ENCODE measurements at places on chromosomes 7 and 10.

- DNase-seq, result no peak
These were observed 98.5 kb upstream of the RAB11FIP2 start for GRCh38 chr10:118145256-118145655.

GRCh38 chr10:30816159-30816819 lies 186.7 kb upstream of the LYZL2 start:
- DNase-seq, result no peak

- DNase-seq, result no peak
These were observed 118.5 kb downstream of the GLRX3 start for GRCh38 chr10:130254662-130255061.

DNA sequence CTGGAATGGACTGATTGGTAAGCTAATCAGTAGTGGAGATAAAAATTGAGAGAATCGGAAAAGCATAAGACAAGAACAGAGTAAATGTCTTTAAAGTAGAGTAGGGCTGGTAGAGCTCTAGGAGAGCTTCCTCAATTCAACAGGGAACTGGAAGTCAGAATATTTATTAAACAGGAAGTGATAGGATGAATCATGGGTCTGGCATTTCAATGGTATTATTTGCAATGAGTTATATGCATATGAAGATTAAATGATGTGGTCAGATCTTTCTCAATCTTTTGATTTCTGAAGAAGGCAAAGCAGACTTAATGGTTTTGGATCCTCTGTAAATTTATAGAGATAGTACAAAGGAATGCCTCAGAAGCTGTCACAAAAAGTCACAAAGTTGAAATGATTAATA lies 349.0 kb downstream of the HPSE2 start:
- peak; percentile 43 for DNase-seq

GRCh38 chr7:87021285-87021684 lies 38.2 kb downstream of the ELAPOR2 start:
- DNase-seq, result peak; percentile 32

GRCh38 chr7:123865517-123866117 lies 20.6 kb downstream of the HYAL4 start:
- DNase-seq, result peak; percentile 78

- no peak for DNase-seq
These were observed 48.2 kb downstream of the DNAJC12 start for GRCh38 chr10:67789769-67790168.

GRCh38 chr7:29484280-29484679 lies 79.4 kb upstream of the PRR15 start:
- no peak for DNase-seq

GRCh38 chr10:4498711-4499251 lies 327.2 kb upstream of the AKR1E2 start:
- DNase-seq, result peak; percentile 45

- peak; percentile 58 for DNase-seq
These were observed 89.4 kb downstream of the LRRTM3 start for GRCh38 chr10:67015225-67015624.

DNA sequence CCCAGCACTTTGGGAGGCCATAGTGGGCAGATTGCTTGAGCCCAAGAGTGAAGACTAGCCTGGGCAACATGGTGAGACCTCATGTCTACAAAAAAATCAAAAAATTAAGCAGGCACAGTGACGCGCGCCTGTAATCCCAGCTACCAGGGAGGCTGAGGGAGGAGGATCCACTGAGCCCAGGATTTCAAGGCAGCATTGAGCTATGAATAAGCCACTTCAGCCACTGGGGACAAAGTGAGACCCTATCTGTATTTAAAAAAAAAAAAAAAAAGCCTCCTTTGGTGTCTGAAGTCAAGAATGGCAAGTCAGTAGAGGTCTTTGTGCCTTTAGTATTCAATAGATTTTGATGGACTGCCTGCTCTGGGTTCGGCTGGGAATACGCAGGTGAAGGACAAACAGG lies 85.7 kb downstream of the RALA start:
- DNase-seq, result no peak

DNA sequence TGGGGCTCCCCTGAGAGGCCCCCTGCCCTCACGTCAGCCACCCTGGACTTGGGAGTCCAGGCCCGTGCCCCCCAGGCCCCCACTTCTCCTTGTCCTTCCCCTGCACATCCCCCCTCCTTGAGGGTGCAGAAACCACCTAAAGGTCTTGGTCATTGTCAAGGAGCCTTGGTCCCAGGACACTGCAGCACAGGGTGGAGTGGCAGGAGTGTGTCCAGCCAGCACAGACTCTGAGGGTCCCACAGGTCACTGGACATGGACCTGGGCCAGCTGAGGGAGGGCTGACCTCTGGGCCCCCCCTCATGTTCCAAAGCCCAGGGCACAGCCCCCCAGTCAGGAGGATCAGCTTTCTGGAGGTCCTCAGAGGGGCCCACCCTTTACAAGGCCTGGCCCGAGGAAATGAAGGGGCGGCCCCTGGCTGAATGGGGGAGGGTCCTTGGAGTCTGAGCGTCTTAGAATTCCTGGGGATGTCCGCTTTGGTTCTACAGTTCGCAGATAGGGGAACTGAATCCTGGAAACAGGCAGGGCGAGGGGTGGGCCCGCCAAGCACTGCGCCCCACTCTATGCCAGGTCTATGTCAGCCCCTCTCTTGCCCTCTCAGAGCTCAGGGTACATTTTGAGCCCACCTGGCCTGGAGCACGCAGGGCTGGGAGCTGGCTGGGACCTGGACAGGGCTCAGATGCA lies 54.0 kb downstream of the PWWP2B start:
- DNase-seq, result no peak

GRCh38 chr7:156117542-156118247 lies 305.4 kb upstream of the SHH start:
- DNase-seq, result no peak

DNA sequence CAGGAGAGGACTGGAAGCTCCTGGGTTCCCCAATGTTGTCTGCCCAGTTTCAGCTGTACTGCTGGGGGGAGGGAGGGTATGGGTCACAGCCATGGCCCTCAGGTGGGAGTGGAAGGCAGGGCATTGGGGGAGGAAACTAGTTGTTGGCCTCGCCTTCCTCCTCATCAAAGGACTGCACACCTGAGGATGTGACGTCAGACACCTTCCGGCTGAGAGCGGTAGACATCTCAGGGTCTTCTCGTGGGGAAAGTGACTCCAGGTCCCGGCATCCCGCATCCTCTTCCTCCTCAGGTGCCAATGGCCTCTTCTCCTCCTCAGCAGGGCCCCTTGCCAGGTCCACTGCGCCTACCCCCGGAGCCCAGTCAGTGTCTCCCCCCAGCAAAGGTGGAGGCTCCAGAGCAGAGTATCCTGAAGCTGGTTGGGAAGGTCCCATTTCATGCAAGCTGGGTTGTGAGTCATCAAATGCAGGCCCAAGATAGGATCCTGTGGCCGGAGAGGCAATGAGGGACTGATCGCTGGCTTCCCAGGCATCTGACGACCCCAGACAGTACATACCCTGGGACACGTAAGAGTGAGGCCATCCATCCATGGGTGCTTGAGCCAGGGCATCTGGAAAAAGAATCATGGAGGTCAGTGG lies 6.0 kb downstream of the FAM131B start:
- no peak for DNase-seq

- DNase-seq, result peak; percentile 35
These were observed 64.8 kb downstream of the PWWP2B start for GRCh38 chr10:132461683-132462231.

GRCh38 chr10:69248117-69248730 lies 28.1 kb downstream of the HKDC1 start:
- no peak for DNase-seq

DNA sequence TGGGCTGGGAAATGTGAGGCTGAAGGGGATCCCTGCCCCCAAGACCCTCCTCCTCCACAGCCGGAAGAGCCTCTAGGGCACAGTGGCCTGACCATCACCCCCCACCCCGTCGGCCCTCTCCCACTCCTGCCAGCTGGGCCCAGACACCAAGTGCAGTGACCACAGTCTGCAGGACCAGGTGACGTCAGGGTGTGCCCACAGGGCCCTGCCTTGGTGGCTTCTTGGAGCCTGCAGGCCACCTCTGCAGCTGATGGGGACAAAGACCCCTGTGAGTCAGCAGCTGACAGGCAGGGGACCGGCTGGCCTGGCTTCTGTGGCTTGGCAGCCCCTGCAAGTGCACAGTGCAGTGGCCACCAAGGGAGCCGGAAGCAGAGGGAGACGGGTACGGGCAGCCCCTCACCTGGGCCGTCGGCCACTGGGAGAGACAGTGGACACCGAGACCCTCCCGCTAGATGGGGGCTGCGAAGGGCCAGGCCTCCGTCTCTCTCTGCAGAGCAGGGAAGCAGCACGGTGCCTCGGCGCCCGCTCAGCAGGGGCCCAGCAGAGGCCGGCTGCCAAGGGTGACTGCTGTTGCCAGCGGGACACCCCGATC lies 274.6 kb downstream of the ELFN1 start:
- DNase-seq, result no peak

- DNase-seq, result peak; percentile 35
These were observed 655 bp downstream of the PTPRE start for GRCh38 chr10:127907411-127908105.

GRCh38 chr7:36391436-36392198 lies 2.0 kb downstream of the ANLN start:
- peak; percentile 47 for DNase-seq

DNA sequence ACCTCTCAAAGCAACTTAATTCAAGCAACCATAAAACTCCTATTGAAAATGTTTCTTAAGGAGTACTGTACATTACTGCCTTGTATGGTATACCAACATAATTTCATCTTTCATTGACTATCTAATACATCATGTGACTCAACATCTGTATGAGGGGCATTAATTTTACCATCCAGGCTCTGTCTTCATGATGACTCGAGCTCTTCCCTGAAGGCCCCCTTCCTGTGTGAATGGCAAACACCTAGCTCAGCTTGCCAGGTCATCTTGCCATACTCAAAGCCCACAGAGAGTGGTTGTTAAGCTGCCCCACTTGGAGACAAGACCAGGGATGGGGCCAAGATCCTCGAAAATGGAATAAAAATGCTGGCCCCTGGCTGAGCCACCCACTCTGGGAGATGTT lies 82.4 kb downstream of the SGMS1 start:
- no peak for DNase-seq

DNA sequence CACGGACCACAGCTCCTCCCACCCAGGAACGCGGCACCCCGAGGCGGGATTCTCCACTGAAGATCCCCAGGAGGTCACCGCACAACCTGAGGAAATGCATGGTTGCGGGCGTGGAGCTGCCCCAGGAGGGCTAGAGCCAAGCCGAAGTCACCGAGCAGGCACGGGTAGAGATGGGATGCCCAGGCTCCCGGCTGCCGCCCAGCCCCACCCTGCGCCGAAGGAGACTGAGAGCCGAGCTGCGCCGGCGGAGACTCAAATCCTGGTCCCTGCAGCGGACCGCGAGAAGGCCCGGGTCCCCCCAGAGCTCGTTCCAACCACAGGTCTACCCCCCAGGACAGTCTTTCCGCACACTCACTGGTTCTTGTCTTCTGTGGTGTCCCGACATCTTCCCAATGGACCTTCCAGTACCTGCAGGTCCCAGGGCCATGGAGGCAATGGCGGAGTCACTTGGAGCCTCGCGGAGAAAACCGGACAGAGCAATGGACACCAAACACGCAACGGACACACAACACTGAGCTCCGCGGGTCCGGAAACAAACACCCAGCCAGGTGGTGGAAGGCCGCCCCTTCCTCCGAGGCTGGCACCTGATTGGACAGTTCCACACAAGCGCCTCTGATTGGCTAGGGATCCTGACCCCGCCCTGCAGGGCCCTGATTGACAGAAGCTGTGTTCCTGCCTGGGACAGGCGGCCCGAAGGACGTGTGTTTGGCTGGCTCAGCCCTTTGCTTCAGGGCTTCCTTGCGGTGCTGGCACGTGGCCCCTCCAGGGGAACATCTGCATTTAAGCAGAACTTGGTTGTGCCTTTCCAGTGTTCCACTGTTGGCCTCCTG lies 331.9 kb upstream of the NUPR2 start:
- DNase-seq, result no peak

DNA sequence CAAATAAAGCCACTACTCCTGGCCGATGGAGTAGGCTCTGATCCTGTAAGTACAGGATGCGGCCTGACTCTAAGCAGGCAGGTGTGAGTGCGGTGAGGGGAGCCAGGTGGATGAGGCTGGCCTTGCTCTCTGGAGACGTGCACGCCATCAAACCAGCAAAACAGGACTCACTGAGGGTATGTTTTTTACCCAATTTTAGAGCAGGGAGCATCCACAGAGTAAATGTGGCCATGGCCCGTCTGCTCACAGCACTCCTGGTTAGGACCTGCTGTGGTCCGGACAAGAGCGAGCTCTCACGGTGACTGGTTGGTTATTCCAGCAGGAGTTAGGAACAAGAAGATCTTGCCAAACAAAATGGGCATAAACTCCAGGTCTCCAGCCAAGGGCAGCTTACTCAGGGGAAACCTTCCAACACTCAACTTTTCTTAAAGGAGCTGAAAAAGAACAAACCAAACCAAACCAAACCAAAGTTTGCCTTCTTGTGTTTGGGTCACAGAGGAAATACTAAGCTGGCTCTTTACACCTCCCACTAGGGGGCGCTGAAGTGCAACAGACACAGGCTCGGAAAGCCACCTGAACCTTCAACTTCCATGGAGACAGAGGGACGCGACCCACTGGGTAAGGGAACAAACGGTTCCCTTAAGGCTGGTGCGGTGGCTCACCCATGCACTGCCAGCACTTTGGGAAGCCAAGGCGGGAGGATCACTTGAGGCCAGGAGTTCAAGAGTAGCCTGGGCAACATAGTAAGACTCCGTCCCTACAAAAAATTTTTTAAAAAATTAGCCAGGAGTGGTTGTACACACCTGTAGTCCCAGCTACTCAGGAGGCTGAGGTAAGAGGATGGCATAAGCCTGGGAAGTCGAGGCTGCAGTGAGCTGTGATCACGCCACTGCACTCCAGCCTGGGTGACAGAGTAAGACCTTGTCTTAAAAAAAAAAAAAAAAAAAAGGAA lies 122.4 kb downstream of the CLEC2L start:
- DNase-seq, result peak; percentile 81

DNA sequence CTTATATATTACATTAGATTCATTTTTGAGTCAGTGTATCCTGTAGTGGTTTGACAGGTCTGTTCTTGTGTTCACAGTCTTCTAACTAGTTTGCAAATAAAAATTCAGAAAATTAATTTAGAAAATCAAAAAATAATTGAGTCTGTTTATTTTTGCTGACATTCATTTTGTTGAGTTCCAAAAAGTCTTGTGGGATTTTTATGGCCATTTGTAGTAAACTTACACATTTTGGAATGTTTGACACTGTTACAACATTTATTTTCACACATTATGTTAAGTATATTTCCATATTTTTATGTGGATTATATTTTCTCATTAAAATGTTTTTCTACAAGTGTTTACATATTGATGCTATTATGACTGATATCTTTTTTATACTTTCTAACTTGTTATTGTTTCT lies 16.4 kb downstream of the RABGEF1 start:
- no peak for DNase-seq

- no peak for DNase-seq
These were observed 553.3 kb downstream of the INHBA start for GRCh38 chr7:41149576-41149975.

- DNase-seq, result peak; percentile 76
These were observed 1040.2 kb upstream of the SORCS1 start for GRCh38 chr10:108204528-108205305.

DNA sequence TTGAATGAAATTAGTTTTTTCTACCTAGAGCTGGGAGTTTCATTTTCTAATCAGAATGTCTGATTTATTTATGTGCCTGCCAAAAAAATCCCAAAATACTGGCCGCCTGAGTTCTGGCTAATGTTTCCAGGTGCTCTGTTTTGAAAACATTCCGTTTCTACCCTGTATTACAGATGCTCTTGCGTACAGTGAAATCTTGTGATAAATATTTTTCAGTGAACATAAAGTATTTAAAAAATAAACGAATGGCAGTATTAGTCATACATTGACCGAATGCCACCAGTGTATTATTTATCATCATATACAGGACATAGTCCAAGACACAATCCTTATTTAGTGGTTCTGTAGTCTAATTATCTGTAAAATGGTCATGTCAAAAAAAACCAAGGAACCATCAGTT lies 102.8 kb downstream of the KAT6B start:
- DNase-seq, result peak; percentile 98

GRCh38 chr7:130669085-130669700 lies 645 bp upstream of the COPG2 start:
- DNase-seq, result no peak

Measured in PC-3 (cell line).